ENCODE measurements at places on chromosomes 6 and 20. TPM values are rescaled to one million over a fixed set of nuclear protein-coding genes. Genes with fewer than 3 reads are reported as not detected.

The FOXF2 gene
- total RNA-seq = not detected

The HEY2 gene
- total RNA-seq = 3.7 TPM

The SIRPA gene
- total RNA-seq = 2.9 TPM

GRCh38 chr6:159033160-159034049 lies 11.4 kb downstream of the TAGAP start:
- H3K27ac ChIP-seq = no peak overlapping the region
- DNase-seq = no peak
- no peaks in the 10 kb centered on the region for H3K36me3 ChIP-seq
- no peaks in the 10 kb centered on the region for H3K27me3 ChIP-seq
- H3K4me1 ChIP-seq = no peaks in the 10 kb centered on the region

- no peaks in the 10 kb centered on the region for H3K4me1 ChIP-seq
- no peak overlapping the region for H3K27ac ChIP-seq
- H3K27me3 ChIP-seq = no peaks in the 10 kb centered on the region
Measured at GRCh38 chr6:71733970-71734899, 152.1 kb upstream of the RIMS1 start.
